Frontal cortex (tissue), 4 donors: ENCODE measurements at places on chromosomes 4 and X.

GRCh38 chrX:9759337-9759736 lies 6.3 kb downstream of the GPR143 start:
- no peak for DNase-seq

DNA sequence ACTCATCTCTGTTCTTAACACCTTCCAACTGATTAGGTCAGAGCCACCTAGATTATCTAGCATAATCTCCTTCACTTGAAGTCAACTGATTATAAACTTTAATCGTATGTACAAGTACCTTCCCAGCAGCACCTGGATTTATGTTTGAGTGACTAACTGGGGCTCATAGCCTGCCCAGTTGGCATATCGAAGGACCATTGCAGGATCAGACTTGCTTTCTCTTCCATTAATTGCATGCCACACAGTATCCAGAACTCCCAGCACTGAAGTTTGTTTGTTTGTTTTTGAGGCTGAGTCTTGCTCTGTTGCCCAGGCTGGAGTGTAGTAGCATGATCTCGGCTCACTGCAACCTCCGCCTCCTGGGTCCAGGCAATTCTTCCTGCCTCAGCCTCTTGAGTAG lies 27.9 kb downstream of the GRK4 start:
- no peak for DNase-seq

GRCh38 chr4:178306565-178306964 lies 864.3 kb upstream of the AGA start:
- no peak for DNase-seq

GRCh38 chrX:7690842-7691241 lies 152.1 kb upstream of the VCX start:
- DNase-seq: no peak

DNA sequence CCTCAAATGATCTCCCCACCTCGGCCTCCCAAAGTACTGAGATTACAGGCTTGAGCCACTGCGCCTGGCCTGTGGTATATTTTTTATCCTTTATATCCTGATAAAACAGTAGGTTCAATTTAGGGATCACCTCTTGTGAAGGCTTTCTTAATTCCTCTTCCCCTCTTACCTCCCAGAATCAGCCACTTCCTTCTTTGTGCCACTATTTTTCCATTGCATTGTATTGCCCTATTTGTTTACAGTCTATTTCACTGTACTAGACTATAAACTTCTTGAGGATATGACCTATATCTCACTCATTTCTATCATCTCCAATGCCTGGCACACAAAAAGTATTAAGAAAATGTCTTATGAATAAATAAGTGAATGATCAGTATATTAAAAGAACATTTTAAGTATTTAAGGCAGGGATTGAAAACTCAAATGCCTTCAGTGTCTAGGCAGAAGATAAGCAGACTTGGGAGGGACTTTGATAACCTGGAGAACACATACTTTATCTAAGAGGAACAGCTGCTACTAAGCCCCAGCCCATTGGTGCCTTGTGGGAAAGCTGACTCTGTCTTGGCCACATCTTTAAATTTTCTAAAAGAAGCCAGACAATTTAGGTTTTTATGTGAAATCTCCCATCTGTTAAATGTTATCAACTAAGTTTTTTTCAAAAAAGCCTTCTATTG lies 82.3 kb upstream of the OGT start:
- DNase-seq: no peak

DNA sequence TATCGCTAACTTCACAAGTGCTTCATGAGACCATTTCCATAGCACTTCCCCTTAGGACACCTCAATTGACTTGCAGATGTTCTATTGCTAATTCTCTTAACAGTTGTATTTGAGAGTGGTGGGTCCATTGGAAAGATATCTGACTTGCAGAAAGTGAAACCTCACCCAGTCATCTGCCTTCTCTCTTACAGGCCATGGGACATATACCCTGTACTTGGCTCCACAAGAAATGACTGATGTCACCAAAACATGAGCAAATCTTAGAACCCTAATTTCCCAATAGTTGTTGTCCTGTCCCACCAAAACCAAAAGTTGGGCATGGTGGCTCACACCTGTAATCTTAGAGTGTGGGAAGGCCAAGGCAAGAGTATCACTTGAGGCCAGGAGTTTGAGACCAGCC lies 101.9 kb upstream of the MAML3 start:
- DNase-seq: no peak

DNA sequence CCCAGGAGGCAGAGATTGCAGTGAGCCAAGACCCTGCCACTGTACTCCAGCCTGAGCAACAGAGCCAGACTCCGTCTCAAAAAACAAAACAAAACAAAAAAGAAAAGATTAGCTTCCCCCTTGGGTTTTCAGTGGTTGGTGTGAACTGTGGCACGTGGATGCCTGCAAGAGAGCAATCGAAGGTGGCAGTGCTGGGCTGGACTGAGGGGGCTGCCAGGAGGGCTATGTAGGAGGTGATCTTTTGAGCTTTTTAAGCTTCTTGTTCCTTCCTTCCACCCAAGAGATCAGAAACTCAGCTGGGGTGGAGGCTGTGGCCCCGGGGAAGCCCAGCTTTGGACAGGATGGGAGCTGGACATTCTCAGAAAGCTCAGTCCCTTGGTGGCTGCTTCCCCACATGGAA lies 49.6 kb downstream of the PRPS1 start:
- DNase-seq: no peak

DNA sequence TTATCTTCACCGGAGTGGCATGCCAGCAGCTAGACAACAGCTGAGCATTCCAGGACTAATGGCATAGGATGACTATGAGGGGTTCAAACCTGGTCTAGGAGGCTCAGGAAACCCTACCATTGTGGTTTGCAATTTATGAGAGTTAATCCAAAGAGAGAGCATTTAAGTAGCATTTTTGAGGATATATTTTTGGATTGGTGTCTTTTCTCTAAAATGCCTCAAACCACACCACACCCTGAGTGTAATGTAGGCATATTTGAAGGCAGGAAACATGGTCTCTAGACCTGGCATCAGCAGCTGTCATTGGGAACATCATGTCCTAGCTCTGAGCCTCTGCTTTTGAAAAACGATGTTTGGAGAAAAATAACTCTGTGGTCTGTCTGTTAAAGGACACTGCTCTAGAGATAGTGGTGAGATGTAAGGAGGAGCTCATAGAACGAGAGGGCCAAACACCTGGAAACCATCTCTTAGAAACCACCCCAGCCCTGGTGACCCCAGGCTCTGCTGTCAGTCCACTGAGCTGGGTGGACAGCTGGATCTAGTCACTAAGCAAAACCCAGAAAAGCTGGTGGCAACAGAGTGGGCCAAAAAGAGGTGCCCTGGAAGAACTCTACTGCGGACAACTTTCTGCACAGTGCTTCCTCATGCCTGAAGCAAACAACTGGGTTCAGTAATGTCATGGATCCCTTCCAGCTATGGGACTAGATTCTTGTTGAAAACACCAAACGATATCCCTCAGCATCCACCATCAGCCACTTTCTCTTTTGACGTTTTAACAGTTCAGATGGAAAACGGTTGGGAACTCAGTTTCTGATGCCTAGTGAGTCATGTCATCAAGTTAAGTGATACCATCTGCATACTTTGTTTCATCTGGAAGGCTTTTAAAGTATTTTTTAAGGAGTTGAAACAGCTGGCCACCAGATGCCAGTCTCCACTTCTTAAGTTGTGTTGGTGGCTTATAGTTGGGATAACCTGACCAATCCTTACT lies 100.2 kb upstream of the C1QTNF7 start:
- no peak for DNase-seq
